ENCODE measurements at places on chromosomes 7 and 10. TPM values are rescaled to one million over a fixed set of nuclear protein-coding genes. Genes with fewer than 3 reads are reported as not detected.

The SUGCT gene
- 1.9 TPM for total RNA-seq

The UCN3 gene
- total RNA-seq: not detected

The CRYGN gene
- not detected for total RNA-seq

The CYP3A5 gene
- 0.10 TPM for total RNA-seq

The FGFR2 gene
- not detected for total RNA-seq

The VGF gene
- not detected for total RNA-seq

The VSTM4 gene
- 0.10 TPM for total RNA-seq

The SMURF1 gene
- 37.6 TPM for total RNA-seq

The HMX2 gene
- not detected for total RNA-seq

The MMD2 gene
- not detected for total RNA-seq

The MRLN gene
- total RNA-seq: not detected

The TMEM229A gene
- total RNA-seq: not detected

The MYH16 gene
- total RNA-seq: not detected

The OPN1SW gene
- not detected for total RNA-seq

The DYNC1I1 gene
- total RNA-seq: 0.10 TPM

The ASB13 gene
- total RNA-seq: 3.1 TPM

The HECW1 gene
- total RNA-seq: under 0.01 TPM

The CC2D2B gene
- 1.2 TPM for total RNA-seq

The GDF2 gene
- total RNA-seq: not detected

The ARHGAP22 gene
- 1.2 TPM for total RNA-seq

The SPDYE17 gene
- not detected for total RNA-seq

The ZNF479 gene
- total RNA-seq: 0.10 TPM

The VAX1 gene
- total RNA-seq: not detected

Measured in mononuclear cell (primary cell).